ENCODE measurements at places on chromosomes 4 and X.

DNA sequence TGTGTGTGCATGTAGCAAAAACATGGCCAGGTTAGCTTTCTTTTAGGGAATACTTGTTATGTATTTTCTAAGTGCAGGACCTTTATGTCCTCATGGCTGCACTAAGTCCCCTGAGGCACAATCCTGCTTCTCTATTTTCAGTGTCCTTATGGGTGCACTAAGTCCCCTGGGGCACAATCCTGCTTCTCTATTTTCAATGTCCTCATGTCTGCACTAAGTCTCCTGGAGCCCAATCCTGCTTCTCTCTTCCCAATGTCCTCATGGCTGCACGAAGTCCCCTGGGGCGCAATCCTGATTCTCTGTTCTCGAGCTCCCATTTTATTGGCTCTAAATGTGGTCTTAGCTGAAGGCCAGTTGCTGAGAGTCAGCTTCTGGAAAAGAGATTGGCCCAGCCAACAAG lies 49.7 kb upstream of the GPRIN3 start:
- no peak for DNase-seq

GRCh38 chrX:52341493-52341892 lies 27.3 kb upstream of the XAGE2 start:
- DNase-seq = no peak

- DNase-seq = no peak
These were observed 186.0 kb upstream of the WDFY3 start for GRCh38 chr4:85152480-85152879.

GRCh38 chr4:184250795-184251669 lies 33.4 kb upstream of the ENPP6 start:
- no peak for DNase-seq

- no peak for DNase-seq
These were observed 12.8 kb downstream of the AMER1 start for GRCh38 chrX:64192673-64193072.

DNA sequence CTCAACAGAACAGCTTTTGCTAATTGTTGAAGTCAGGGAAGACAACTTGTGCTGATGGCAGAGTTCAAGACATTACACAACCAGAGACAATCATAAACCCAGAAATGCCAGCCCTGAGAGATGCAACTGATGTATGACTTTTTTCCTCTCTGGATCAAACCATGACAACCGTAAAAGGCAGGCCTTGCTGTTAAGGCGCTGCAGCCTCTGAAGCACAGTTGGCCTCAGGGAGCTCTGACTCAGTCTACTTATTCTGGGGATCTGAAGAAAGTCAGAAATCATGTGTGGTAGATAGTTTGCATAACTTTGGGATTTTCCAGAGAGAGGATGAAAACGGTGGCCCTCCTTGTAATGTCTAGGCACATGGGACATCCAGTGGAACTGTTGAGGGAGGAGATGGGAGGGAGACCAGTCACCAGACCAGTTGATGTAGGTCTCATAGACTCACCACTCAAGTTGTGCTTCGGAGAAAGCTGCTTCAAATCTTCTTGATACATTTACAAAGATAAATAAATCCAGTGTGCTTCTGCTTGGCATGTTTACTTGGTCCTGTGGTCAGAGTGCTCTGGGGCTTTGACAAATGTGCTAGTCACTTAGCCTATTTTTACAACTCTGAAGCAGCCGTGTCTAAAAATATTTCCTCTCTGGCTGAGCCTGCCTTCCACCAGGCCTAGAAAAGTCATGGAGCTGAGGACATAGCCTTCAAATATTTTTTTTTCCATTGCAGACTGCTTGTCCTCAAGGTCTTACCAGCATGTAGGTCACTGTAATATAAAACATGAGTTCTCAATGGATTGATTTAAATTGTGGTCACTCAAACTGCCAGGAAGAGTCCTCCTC lies 7.5 kb downstream of the HADH start:
- no peak for DNase-seq

GRCh38 chrX:144801786-144802185 lies 445.5 kb upstream of the SPANXN1 start:
- DNase-seq = no peak

DNA sequence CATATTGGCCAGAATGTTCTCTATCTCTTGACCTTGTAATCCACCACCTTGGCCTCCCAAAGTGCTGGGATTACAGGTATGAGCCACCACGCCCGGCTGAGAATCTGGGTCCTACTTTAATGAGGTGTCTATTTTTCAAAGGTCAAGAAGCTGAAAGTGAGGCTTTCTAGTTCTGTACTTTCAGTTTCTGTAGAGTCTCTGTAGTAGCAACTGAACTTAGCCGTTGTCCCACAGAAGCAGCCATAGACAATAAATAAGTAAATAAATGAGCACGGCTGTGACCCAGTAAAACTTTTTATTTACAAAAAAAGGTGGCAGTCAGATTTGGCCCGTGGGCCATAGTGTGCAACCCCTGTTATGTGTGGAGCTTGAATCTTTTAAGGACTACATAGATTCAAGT lies 92.0 kb downstream of the FNIP2 start:
- no peak for DNase-seq

GRCh38 chrX:7943600-7944245 lies 16.5 kb upstream of the PNPLA4 start:
- no peak for DNase-seq

DNA sequence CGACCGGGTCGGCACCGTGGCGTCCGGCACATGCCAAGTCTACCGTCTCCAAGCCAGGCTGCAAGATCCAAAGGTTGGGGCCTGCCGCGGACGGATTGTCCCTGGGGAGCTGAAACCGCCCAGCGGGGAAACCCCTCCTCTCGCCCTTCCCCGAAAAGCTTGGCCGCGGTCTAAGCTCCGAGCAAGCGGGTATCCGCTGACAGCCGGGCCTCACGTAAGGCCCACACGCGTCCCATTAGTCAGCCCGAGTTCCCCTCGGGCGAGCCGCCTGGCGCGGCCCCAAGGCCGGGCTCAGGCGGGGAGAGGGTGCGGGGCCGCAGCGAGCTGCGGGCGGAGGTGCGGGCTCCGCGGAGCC lies 6.8 kb upstream of the BCOR start:
- DNase-seq = peak; percentile 68
